NCI-H524 (cell line): ENCODE measurements at places on chromosomes 11 and 22.

GRCh38 chr11:47109727-47110246 lies 66.9 kb downstream of the ARFGAP2 start:
- no peak for DNase-seq

DNA sequence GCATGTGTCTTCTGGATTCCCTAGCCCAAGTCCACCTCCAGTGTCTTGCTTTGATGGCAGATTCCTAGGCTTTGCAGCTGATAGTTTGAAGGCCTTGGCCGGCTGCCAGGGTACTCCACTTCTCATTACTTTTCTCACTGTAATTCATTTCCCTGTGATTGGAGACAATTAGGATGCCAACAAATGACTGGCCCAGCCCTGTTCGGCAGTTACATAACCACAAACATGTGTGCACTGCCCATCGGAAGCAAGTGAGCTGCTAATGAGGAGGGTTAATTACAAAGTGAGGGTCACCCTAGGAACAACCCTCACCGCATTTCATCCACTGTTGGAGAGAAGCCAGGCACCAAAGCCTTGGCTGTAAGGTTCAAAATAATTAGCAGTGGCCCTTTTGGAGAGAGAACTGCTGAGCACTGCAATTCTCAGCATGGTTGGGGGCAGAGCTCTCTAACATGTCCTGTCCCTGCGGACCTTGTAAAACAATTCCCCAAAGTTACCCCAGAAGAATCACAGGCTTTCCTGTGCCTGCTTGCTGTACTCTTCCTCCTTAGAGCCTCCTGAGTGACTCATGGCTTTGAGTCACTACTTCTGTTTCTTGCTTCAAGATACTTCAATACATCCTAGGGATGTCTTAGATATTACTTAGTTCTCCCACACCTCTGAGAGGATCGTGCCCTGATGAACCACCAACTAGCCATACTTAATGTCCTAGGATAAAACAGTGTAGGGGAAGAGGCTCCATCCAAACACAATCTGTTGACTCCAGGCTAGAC lies 109.7 kb upstream of the GALNT18 start:
- DNase-seq: peak; percentile 41

DNA sequence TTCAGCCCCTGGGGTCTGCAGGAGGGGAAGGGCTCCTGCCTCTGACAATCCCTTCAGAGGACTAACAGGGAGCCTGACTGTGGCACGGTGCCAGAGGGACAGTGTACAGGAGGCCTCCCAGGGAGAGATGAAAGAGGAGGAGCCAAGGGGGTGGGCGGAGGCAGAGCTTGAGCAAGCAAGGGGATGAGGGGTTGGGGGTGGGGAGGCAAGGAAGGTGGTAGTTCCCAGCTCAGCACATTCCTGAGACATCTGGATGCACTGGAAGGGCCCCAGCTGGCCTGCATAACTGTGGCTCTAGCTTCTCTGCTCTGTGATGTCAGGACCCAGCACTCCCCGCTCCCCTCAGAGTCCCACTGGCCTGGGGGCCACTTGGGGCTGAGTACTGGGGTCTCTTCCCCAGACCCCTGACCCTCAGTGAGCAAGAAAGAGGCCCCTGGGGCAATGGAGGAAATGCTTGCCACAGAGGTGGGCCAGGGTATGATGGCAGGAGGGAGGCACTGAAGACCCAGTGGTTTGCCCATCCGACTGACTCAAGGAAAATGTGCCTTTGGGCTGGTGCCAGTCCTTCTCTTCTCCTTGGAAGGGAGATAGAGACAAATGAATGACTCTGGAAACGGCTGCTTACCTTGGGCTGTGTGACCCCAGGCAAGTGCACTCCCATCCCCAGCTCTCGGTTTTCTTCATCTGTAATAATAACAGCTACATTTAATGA lies 13.3 kb downstream of the CREB3L1 start:
- peak; percentile 33 for DNase-seq

DNA sequence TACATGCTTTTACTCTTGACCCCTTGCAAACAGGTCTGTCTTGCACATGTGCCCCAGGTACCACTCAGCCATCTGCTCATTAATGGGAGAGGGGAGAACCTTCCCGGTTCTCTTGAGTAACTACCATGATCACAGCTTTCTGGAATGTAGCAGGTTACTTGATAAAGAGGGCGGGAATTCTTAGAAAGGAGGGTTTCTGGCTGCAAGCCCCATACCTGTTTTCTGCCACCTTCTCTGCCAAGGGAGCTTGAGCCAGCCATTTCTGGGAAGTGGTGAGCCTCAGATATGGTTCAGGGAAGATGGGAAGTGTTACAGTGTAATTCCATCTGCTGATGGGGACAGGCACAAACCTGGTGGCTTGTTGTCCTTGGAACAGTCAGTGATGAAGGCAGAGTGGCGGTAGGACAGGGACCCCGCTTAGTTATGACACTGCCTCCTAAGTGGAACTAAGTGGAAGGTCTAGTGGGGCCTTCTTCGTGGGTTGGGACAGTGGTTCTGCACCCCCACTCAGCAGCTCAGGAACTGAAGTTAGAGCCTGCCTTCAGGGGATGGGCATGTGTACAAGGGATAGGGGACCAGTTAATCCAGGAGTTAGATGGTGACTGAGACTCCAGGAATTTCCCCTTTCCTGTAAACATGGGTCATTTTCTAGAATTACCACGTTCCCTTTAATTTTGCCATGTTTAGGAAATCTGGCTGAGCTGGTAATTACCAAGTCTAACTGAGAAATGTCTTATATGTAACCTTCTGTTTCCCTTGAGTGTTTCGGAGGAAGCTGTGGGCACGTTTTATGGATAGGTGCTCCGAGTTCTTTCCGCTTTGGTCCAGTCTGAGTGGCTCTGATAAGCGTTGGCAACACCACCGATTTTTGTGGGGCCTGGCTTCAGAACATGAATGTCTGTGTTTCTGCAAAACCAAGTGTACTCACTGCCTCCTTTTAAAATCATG lies 35.3 kb downstream of the BCR start:
- no peak for DNase-seq

DNA sequence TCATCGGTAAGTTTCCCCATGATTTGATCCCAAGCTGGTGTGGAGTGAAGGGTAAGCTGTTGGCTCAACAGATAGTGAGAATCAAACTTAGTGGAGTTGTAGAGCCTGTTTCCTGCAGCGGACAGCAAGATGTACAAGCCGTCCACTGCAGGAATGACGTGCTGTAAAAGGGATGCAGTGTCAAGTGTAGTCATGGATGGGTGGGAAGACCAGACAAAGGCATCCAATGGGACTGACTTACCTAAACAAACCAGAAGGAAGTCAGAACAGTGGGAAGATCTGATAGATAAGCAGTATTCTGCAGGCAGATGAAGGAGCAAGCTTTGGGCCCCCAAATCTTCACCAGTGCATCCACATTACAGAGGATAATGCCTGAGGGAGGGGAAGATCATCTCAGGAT lies 8.8 kb downstream of the ZBTB16 start:
- DNase-seq: no peak
